ENCODE measurements at places on chromosomes 12 and 14.

GRCh38 chr14:102075155-102075554 lies 11.7 kb downstream of the HSP90AA1 start:
- DNase-seq = no peak

DNA sequence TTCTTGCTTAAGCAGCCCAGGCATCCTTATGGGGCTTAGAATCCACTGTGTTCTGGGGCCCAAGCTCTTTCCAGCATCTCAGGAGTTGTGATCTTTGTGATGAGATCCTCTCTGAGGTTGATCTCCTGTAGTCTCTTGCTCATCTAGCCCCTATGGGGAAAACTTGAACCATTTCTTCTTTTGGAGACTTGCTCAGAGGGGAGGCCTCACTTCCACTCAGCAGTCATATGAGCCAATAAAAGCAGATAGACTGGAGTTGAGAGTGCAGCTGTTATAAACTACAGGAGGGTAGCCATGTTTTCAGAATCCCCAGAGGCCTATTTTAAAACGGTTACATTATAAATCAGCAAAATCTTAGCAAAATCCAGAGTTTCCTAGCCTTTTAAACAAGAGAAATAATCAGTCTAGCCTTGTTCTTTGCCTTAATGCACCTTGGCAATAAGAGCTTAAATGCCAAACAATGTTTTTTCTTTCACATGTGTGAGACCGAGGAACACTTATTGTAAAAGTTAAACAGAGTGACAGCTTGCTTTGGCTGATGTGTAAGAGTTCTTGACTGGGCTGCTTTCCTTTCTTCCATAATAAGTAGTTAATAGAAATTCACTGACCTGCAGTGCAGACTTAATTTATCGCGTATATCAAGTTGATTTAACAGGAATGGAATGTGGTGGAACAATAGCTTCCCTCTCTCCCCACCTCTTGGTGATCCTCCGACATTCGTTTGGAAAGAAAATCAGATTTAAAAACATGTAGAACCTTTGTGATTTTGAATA lies 168.3 kb downstream of the NEDD1 start:
- DNase-seq = no peak

DNA sequence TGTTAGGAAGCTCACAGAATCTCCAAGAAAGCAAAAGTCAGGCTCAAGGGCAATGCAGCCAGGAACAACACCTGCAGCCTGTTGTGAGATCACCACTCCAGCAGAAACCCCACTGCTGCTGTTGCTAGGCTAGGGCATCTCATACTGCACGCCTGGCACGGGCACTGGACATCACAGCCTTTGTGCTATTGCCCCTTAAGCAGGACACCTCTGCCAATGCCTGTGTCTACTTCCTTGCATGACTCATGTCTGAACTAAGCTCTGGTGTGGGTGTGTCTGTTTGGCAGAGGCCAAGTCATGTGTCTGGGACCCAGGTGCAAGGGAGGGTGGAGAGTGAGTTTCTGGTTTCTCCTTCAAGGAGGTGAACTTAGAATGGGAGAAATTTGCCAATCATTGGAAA lies 10.0 kb upstream of the DDX47 start:
- DNase-seq = no peak

DNA sequence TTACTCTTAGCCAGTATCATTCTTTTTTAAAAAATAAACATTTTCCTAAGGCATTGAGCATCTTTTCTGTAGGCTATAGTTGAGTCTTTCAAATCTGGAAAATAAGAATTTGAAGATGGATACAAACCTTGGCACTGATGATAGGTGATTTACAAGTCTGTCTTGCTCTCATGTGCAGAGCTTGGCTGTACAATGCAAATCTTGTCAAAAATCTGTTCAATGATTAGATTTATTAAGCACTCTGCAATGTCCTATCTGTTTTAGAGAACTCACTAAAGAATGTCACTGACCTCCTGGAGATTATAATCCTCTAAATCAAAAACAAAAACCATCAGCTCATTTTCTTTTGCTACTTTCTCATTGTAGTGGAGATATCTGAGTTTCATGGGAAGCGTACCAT lies 42.8 kb upstream of the AMIGO2 start:
- DNase-seq = no peak

- no peak for DNase-seq
Observed at GRCh38 chr12:9827209-9827888, at the start of gene KLRF1. Gene KLRF1, plus strand, starts transcription at chr12:9827481. Its CDS starts 64 bp downstream, at chr12:9827545.

GRCh38 chr14:24311837-24312615 lies 724 bp downstream of the LTB4R start:
- no peak for DNase-seq

- no peak for DNase-seq
Observed at GRCh38 chr12:102053062-102053349, 8.8 kb downstream of the WASHC3 start.

DNA sequence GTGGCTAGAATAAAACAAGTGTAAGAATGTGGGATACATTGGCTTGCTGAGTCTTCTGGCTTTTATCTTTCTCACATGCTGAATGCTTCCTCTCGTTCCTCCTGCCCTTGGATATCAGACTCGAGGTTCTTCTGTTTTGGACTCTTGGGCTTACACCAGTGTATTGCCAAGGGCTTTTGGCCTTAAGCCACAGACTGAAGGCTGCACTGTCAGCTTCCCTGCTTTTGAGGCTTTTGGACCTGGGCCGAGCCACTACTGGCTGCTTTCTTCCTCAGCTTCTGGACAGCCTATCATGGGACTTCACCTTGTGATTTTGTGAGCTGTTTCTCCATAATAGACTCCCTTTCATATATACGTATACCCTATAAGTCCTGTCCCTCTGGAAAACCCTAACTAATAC lies 300.9 kb upstream of the STXBP6 start:
- no peak for DNase-seq

- DNase-seq = no peak
Observed at GRCh38 chr14:103423050-103423461, 37.8 kb downstream of the MARK3 start.

DNA sequence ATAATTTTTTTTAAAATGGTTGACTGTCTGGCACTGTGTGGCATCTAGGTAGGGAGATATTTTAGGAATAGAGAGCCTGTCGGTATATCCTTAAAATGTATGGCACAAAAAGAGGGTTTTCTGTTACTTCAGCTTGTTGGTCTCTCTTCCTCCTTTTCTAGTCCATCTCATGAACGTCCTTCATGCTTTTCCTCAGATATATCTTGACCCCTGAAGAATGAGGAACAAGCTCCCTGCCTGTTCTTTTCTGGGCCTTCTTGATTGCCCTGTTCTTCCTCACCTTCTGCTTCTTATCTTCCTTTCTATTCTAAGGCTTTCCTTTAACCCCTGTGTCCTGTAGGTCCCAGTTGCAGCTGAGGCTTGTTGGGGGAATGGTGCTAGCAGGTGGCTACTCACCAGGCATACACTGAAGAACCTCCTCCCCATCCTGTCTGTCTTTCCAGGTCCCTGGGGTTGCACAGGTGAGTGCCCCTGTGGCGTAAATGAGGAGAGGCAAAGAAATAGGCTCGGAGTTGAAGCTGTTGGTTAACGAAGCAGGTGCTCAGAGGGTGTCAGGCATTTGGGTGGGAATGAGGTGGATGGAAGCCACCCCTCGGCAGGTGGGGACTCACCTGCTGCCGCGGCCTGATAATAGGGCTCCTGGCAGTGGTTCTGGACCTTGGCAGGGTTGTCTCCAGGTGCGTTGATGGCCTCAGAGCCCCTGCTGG lies 7.2 kb upstream of the C1R start:
- no peak for DNase-seq

Measured in cerebellar nuclear complex (tissue), 1 donor.